ENCODE measurements at places on chromosomes 2 and 18.

- no peak for DNase-seq
Measured at GRCh38 chr2:7378591-7378990, 461.4 kb downstream of the RNF144A start.

DNA sequence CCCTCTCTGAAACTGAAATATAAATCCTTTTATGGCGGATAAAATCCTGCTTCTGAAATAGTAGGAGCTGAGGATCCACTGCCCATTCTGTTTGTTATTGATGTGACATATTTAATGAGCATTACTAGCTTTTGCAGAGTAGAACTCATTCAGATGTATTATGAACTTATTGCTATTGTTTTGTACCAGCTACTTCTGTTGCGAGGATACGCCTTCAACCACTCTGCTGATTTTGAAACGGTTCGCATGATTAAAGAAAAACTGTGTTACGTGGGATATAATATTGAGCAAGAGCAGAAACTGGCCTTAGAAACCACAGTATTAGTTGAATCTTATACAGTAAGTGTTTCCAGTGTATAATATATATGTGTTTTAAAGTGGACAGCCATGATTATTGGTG, 27.7 kb downstream of the ACTR2 start:
- DNase-seq: no peak

DNA sequence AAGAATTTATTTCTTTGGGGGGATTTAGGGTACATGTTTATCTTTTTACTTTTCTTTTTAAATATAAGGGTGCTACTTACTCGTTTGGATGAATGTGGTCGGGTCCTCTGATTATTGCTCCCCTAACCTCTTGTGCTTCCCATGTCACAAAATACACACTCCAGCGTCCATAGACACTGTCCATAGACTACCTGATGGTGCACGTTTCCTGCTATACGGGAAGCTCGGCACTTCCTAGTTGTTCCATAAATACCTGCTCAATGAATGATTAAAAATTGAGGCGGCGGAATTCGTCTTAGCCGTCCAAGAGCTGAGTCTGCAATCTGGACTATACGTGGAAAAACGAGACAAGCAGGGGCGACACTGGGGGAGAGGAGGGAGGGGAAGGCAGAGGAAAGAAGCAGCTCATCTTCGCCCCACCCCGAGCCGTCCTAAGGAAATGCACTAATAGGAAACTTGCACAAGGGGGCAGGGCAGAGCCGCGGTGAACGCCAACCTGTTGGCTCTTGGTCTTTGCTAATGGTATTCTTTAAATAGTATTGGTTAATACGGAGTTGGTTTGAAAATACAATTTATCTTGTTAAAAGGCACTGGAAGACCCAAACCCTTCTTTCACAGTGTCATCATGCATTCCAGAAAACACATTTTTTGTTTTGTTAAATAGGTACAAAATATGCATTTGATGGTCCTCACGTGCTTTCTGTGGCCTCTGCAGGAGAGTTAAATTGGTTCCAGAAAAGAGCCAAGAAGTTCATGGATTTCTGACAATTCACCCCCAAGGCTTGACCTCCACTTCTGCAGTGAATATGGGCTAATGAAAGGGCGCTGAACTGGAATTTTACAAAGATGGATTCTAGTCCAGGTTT, 73.0 kb upstream of the KCTD1 start:
- peak; percentile 47 for DNase-seq

DNA sequence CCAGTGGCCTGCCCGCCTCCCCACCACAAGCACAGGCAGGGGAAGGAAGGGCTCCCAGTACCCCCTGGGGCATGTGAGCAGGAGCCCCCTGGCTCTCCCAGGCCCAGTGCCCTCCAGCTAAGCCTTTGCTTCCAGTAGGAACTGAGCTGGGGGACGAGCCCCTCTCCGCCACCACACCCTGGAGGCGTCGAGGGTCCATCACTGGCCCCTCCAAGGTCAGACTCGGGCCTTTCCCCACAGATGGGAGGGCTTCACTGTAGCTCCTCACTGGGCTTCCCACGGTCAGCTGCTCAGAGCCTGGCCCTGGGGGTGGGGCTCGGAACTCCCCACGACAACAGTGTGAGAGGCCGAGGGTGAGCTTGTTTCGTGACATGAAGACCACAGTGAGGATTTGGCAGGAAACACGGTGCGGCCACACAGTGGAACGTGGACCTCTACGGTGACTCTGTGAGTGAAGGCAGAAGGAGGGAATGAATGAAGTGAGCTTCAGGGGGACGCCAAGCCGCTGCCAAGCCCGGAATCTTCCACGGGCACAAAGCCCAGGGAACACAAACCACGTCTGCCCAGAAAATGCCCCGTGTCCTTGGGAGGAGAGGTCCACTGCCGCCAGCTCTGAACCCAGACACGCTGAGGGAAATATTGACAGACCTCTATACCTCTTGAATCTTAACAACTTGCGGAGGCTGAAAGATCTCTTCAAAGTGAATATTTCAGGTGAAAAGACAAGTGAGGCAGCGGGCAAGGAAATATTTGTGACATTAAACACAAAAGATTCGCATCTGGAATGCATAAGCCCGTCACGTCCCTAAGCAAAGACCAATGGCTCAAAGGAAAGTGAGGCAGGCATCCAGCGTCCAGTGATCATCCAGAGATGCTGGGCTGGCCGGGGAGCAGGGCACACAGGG, 144.8 kb upstream of the GPC1 start:
- no peak for DNase-seq

DNA sequence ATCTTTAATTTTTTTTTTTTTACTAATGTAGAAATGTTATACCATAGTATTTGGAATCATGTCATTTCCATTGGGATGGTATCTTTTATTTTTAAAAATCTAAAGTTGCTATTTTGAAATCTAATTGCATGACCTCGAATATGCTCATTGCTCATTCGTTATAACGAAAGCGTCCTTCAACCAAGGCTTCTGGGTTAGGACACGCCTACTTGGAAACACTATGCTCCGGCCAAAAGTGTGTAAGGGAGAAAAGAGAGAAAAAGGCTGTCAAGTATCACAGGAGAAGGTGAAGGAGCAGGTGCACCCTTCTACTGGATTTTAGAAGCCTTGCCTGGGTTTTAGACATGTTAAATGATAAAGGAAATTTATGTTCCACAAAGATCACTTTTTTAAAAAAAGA, 465.9 kb upstream of the ID2 start:
- no peak for DNase-seq

- peak; percentile 4 for DNase-seq
Measured at GRCh38 chr2:224646242-224646846, 61.2 kb upstream of the CUL3 start.

Measured in fibroblast of pulmonary artery (primary cell).